Stimulated activated CD8-positive, alpha-beta memory T cell treated with anti-CD3 and anti-CD28 coated beads, Interleukin-15, amount 100 ng/mL, for 24 hours (primary cell): ENCODE measurements at places on chromosomes 3 and 15.

DNA sequence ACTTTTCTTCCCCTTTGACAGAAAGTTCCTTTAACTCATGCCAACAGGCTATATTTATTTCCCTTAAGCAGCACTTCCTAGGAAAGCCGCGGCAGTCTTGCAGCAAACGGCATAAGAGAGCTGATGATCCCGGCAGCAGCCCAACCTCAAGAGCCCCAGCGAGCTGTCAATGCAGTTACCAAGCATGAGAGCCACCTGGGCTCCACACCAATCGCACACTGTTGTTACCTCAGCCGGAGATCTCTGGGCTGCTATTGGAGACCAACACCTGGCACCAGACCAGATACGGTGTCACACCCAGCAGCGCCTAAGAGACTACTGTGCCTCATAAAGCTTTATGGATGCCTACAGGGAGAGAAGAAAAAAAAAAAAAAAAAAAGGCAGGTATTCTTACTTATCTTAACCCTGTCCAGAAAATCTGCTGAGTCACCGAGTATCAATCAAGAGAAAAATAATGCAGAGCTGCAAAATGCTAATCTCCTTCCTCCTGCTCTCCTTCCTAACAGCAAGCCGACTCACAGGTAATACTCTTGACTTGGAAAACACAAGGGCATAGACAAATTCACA, 11.7 kb downstream of the ABCC5 start:
- DNase-seq = no peak

DNA sequence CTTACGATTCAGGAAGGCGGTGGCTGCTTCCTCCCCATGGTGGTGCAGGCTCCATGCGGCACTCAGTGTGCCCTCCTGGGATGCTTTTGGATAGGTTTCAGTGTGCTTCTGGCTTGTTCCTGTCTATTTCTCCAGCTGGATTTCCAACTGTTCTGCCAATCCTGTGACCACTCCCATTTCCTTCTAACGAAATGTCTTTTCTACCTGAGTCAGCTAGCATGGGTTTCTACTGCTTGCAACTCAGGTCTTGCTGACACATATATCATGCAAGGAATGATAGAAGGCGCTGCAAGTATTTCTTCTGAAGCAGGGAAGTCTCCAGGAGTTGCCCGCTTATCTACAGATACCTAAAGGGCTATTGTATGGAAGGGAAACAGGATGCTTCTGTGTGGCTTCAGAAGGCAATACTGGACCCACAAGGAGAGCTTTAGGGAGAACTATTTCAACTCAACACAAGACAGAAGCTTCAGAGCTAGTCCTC, 244.4 kb downstream of the OPA1 start:
- no peak for DNase-seq

DNA sequence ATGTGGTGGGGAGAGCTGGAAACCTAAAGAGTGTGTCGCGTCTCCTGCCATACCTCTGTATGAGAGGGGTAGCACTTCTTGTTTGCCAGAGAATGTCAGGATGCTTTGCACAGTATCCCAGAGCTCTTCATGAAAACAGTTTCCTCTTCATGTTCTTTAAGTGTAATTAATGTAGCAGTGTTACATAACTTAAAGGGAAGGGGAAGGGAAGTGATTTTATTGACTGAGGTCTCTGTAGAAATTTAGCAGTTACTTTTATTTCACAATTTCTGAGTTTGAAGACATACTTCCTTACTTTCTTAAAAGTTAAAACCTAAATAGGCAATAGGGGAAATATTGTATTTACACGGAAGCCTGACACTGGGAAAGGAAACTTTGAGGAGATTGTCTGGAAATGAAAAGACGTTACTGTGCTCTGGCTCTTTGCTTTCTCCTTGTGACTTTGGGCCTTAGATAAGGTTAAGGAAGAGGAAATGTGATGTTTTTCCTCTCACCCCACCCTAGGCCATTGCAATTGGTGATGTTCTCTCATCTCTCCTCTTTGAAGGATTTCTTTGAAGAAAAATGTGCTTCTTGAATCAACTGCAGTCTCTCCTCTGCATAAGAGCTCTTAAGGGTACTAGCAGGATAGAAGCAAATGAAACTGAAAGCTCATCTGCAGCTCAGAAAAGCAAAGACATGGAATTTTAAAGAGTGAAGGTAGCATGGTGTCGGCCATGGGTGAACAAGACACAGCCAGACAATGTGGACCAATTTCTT, 6.0 kb downstream of the NXPE3 start:
- no peak for DNase-seq

DNA sequence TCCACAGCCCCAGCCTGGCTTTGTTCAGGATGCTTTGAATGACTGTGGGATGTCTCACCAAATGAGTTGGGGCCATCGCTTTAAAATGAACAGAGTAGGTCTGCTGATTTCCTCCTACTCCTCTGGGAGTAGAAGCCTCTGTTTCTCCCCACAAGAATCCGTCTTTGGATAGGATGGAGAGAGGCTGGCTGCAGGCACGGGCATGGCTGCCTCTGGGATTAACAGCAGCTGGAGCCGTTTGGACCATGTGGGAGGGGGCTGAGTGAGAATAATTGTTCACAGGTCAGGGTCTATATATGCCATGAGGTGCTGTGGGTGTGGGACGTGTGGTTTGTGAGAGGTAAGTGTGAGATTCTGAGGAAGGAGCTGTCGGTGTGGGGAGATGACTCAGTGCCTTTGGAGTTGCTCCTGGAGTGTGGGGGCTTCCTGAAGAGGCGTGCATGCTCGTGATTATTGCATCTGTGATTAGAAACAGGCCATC, 48.0 kb upstream of the APEH start:
- DNase-seq = no peak

DNA sequence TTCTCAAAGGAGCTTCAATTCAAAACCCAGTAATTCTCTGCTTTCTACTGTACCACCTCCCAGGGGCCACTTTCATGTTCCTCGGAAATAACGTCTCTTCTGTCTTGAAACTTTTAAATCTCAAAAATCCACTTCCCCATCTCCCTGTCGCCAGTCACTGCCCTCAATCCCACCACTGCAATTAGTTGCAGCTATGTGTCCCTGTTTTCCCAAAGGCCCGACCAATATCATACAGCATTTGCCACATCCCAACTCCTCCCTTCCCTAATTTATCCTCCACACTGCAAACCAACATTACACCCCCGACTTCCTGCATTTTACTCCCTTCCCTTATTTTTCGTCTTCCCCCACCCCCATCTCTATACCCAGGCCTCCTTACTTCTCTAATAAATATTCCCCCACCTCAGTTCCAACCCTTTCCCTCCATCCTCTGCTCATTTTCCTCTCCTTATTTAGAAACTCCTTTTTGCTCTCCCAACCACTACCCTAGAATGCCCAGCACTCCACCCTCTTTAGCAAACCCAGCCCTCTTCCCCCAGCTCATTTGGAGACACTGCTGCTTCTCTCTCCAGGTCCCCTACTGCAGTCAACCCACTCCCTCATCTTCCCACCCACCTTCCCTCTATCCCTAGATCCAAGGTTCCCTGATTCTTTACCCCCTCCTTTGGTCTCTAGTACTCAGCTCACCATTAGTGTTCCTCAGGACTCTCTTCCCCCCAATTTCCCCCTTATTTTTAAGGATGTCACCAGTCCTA, 1.1 kb downstream of the NPTN start:
- DNase-seq = no peak
